Activated CD4-positive, CD25-positive, alpha-beta regulatory T cell treated with anti-CD3 and anti-CD28 coated beads, Interleukin-2, amount 50 U/mL, for 72 hours (primary cell): ENCODE measurements at places on chromosomes 2 and 18.
A peak's percentile ranks its signal among the peaks of the same experiment; 100 is the strongest.

DNA sequence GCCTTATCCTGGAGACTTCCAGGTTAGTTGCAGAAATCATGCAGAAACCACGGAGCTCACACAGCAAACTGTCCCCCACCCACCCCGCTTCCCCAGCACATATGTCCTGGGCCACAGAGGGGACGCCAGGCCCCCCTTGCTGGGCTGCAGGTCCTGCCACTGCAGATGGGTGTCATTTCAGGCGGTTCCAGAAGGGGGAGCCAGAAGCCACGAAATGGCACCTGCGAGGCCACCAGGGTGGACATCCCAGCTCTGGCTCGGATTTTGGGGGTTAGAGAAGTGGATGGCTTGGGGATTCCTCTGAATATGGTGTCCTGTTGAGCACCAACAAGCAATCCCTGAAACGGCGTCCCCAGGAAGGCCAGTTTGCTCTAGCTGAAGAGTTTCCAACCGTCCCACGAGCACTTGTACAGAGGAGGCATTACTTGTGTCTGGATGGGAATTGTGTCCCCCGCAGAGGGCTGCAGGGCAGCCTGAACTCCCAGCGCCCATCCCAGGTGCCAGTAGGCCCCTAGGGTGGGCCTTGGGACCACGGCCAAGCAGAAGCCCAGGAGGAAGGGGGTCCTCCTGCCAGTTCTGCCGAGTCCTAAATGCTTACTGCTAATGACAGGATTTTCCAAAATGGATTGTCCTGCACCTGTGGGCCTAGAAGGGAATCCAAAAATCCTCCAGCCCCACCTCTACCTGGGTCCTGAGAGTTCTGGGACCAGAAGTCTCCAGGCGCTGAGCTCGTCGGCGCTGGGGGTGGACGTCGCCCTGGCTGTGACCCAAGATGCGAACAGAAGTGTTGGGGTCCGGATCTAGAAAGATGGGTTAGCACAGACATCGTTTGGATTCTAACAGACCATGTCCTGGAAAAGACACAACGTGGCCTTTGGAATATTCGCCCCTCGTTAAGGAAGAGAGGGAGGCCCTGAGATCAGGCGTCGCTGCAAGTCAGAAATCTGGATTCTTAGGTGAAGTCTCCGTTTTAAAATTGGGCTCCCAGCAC, 14.6 kb upstream of the NFATC1 start:
- DNase-seq = peak; percentile 76

- no peak for DNase-seq
These were observed 24.4 kb downstream of the MBP start for GRCh38 chr18:77108001-77108692.

DNA sequence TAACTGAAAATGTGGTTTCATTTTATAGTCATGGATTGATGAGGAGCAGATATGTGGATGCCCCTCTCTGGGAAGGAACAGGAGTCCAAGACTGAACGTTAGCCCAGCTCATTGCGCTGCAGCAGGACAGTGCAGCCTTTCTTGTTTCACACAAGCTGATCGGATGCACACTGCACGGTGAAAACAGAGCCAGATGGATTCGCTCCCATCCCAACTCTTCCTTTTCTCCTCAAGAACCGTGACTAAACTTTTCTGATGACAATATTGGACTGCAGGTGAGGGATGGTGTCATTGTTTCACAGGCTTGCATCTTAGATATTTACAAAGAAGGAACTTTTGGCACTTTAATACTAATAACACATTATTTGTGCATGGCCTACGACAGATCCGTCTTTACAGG, 33.8 kb upstream of the COPS8 start:
- DNase-seq = no peak

GRCh38 chr18:13474907-13475545, 251.3 kb downstream of the FAM210A start:
- no peak for DNase-seq

GRCh38 chr2:85794491-85795121, 40.8 kb downstream of the ATOH8 start:
- no peak for DNase-seq

GRCh38 chr2:49296107-49296867, 142.0 kb upstream of the FSHR start:
- no peak for DNase-seq

DNA sequence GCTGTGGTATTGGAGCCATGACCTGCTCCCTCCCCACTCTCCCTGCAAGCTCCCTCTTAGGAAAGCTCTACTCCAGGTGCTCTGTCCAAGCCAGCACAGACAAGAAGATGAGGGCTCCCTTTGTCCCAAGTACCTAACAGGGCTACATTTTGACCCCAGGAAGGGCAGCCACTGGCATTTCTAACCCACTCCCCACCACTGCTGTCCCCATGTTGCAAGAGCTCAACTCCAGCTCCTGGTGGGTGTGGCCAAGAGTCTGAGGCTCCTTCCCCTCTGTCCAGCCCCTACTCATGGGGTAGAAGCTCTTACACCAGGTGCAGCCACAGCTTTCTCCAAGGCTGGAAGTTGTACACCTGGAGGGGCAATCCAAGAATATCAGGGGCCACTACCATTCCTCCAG, 127.0 kb upstream of the NPAS2 start:
- DNase-seq = no peak

- no peak for DNase-seq
These were observed 199.6 kb downstream of the BCL11A start for GRCh38 chr2:60353863-60354262.

GRCh38 chr2:227153758-227154486, 10.1 kb downstream of the COL4A4 start:
- DNase-seq = no peak

- no peak for DNase-seq
These were observed 127.4 kb downstream of the RTTN start for GRCh38 chr18:70078106-70078505.

DNA sequence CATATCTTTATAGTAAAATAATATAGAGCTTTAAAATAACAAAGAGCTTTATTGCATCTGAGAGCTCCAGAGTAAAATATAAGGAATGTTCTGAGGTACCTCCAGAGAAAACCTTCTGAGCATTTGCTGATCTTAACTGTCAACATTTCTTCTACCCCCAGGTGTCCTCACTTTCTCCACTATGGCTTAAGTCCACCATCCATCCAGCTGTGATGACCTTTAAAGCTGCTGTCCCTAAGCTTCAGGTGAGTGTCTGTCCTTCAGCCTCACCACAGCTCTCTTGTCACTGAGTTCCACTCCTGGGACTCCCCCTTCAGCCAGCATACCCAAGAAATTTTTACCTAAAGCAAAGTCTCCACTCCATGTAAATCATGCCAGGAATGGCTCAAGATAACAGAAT, 137.9 kb downstream of the MYO5B start:
- DNase-seq = no peak

DNA sequence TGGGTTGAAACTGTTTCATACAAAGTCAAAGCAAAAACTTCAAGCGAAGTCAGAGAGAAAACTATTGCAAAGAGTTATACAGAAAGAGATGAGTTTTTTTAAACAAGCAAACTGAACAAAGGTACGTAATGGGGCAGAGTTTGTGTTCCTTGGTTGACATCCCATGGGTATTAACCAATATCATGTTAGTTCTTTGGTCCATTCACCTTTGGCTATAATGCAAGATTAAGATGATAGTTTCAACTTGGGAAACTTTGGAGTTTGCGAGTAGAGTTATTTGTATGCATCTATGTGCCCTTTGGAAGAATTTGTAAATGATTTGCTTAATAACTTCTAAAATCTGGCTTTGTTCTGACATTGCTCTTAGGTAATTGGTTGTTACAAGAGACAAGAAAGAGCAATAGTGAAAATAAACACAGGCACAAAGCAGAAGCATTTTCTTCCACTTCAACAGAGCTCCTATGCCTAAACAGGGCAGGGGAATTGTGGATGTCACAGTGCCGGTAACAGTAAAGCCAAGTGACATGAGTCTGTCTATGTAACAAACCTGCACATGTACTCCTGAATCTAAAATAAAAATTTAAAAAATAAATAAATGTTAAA, 936.1 kb downstream of the SUCLG1 start:
- no peak for DNase-seq

DNA sequence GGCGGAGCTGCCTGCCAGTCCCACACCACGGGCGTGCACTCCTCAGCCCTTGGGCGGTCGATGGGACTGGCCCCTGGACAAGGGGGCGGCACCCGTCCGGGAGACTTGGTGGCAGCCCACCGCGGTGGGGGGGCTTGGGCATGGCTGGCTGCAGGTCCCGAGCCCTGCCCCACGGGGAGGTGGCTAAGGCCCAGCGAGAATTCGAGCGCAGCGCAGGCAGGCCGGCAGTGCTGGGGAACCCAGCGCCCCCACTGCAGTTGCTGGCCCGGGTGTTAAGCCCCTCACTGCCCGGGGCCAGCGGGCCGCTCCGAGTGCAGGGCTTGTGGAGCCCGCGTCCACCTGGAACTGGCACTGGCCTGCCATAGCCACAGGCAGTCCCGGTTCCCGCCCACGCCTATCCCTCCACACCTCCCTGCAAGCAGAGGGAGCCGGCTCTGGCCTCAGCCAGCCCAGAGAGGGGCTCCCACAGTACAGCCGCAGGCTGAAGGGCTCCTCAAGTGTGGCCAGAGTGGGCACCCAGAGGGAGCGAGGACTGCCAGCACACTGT, 742.9 kb upstream of the DDX18 start:
- DNase-seq = no peak

GRCh38 chr2:120398051-120398995, 52.4 kb downstream of the INHBB start:
- no peak for DNase-seq

DNA sequence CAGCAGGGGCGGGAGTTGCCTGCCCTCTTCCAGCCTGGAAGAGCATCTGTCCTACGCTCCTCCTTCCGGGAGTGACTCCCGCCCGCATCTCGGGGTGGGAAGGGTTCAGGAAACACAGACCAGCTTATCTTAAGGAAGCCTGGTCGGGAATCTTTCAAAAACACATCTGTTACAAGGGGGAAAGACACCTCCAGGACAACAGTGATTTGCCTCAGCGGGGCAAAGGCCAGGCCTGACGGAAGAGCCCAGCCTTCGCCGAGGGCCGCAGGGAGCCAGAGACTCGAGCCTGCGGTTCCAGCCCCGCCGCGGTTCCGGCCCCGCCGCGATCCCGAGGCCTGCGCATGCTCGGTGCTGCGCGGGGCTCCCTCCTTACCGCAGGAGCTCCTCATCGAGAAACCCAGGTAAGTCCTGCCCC, 38.1 kb upstream of the TGIF1 start:
- peak; percentile 50 for DNase-seq

GRCh38 chr2:126381091-126381490, 274.9 kb upstream of the GYPC start:
- no peak for DNase-seq

DNA sequence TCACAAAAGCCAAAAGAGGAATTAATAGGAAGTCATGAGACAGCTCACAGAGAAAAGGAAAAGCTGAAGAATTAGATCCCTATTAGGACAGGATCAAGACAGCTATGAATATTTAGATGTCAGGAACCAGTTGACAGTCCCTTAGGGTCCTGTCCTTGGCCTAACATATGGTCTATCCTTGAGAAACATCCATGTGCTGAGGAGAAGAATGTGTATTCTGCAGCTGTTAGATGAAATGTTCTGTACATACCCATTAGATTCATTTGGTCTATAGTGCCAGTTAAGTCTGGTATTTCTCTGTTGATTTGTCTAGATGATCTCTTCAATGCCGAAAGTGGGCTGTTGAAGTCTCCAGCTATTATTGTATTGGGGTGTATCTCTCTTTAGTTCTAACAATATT, 37.6 kb upstream of the SLC40A1 start:
- DNase-seq = no peak

- no peak for DNase-seq
These were observed 213.1 kb downstream of the NBAS start for GRCh38 chr2:15348045-15348444.

GRCh38 chr2:85133751-85134254, 611 bp downstream of the TCF7L1 start:
- peak; percentile 38 for DNase-seq

DNA sequence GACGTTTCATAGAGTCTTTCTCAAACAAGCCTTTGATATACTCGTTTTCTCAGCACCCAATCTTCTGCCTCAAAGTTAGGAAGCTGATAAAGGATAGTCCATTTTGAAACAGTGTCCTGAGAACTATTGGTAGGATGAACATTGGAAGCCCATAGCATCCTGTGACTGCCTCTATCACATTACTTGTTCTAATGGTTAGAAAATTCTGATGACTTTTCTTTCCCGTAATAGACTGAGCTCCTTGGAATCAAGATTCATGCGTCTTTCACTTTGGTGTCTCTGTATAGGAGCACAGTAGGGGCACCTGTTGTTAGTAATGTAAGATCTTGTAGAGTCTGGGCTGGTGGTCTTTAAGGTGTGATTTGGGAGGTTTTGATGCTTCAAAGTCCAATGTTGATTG, 87.1 kb downstream of the SETBP1 start:
- DNase-seq = no peak

- no peak for DNase-seq
These were observed 181.9 kb downstream of the CALCRL start for GRCh38 chr2:187266147-187266546.

GRCh38 chr2:136441979-136442714, 323.2 kb upstream of the THSD7B start:
- no peak for DNase-seq

- no peak for DNase-seq
These were observed 10.9 kb downstream of the NBEAL1 start for GRCh38 chr2:203025592-203025991.
